H4 (cell line): ENCODE measurements at places on chromosomes 5 and 9.

GRCh38 chr9:70954596-70955143 is 166.8 kb downstream of the TRPM3 start:
- DNase-seq: no peak

- no peak for DNase-seq
These were observed 615.2 kb downstream of the PTPRD start for GRCh38 chr9:9997585-9997984.

- DNase-seq: no peak
These were observed 286.4 kb downstream of the NTRK2 start for GRCh38 chr9:84955971-84956370.

- no peak for DNase-seq
These were observed 65.7 kb downstream of the SREK1 start for GRCh38 chr5:66209794-66210193.

GRCh38 chr5:54289769-54290168 is 20.6 kb downstream of the ARL15 start:
- no peak for DNase-seq

GRCh38 chr5:154031937-154032489 is 6.7 kb downstream of the FAM114A2 start:
- DNase-seq: no peak

DNA sequence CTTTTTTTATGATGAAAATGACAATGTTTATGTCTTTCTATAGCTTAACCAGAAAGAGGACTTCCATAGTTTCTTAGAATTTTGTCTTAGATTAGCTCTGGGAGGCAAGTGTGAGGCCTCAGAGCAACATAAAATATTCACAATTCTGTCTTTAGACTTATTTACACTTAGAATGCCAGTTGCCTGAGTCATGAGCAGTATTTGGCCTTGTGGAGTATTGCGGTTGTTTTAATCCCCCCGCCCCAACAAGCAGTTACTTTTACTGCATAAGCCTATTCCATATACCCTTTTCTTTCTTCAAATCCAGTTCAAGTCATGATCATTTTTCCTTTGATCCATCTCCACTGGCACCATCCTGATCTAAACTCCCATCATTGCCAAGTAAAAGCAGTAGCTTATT is 198.0 kb upstream of the EGFLAM start:
- peak; percentile 77 for DNase-seq

- DNase-seq: no peak
These were observed 34.1 kb upstream of the ADAMTS2 start for GRCh38 chr5:179379321-179379890.

DNA sequence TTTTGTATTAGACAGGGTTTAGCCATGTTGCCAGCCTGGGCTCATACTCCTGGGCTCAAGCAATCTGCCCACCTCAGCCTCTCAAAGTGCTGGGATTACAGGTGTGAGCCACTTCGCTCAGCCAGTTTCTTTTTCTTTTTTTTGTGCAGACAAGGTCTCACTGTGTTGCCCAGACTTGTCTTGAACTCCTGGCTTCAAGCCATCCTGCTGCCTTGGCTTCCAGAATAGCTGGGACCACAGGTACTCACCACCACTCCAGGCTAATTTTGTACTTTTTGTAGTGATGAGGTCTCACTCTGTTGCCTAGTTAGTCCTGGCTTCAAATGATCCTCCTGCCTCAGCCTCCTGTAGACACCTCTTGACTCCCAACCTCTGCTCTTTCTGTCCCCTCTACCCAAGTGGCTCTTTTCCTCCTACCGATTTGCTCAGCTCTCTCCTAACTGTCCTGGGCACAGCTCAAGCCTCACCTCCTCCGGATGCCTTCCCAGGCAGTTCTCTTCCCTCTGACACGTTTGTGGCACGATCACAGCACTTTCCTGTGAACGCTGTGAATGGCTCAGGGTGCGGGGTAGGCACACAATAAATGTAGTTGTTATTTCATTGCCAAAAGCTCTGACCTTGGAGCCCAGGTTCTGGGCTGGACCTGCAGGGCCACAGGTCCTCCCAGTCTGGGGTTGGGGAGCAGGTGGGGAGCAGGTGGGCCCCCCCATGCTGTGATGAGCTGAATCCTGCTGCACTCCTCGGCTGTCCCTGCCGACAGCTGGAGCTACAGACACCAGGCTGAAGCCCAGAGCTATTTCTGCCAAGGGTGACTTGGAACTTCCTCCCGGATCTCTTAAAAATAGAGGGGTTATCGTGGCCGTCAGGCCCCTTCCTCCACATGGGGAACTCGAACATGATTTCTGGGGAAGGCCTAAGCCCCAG is 23.9 kb downstream of the GFI1B start:
- no peak for DNase-seq

DNA sequence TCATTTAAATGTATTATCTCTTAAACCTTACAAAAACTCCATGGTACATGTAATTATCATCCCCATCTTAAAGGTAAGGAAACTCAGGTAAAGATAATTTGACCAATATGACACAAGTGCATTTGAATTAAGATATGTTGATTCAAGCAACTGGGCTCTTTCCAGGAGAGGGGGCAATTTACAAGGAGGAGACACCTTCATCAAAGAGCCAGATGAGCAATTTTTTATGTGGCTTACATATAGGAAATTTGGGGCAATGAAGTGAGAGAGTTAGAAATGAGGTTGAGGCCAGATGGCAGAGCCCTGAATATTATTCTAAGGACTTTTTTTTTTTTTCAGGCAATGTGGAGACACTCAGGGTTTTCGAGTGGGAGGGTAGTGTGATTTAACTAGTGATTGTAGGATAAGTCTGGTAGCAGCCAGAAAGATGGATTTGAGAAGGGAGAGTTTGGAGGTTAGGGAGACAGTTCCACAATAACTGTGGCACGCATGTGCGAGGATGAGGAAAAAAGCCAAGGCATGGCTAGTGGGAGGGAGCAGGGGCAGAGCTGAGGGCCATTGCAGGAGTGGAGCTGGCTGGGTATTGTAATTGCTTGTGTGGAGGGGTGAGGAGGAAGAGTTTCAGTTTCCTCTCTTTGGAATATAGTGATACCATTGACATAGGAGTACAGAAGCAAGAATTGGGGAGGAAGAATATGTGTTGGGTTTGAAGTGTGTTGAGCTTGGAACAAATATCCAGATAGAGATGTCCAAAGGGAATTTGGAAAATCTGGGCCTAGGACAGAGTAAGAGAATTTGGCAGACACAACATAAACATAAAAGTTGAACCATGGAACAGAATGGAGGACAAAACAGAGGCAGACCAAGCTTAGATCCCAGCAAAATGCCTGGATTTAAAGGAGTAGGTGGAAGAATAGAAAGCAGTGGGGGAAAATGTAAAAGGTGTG is 72.0 kb downstream of the ACTBL2 start:
- DNase-seq: no peak

DNA sequence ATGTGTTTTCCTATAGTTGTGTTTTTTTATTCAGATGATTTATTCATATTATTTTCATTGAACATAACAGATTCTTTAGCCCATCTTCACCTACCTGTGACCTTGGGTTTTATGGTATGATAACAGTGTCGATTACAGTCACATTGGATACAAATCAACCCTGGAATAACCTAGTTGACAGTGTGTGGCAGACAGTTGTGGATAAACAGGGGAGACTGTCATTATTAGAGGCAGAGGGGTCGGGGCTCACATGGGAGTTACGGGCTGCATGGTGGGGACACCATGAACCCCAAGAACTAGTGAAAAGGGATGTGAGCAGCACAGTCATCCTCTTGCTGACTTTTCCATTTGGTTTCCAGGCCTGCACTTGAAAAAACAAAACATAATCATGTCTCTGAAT is 29.9 kb upstream of the MAP1B start:
- no peak for DNase-seq

DNA sequence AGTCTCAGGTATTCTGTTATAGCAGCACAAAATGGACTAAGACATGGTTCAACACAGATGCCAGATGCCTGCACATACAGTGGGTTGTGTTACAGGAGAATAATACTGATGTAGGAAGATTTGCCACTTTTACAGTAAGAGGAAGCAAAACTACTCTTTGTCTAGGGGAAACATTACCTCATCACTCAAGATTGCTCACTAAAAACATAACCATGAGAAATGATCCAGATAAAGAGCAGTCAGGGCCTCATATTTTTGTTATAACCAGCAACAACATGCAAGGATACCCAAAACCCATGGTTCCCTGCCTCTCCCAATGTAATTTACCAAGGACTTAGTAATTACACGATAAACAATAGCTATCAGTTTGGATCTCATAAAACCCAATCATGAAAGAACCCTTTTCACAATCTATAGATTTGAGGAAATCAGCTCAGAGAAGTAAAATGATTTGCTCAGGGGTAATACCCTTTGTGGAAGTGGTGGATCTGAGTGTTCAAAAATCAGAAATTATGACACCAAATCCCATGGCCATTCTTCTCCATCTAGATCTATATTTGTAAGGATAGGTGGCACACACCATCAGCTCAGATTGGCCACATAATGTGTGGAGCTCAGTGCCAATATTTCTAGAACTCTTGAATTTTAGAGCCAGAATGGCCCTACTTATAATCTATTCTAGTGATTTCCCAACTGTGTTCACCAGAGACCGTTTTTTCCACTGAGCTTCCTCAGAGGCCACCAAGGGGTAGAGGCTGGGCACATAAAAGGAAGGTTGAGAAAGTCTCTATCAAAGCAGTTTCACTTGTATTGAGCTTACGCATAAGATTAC is 27.8 kb downstream of the DPYSL3 start:
- DNase-seq: peak; percentile 41

DNA sequence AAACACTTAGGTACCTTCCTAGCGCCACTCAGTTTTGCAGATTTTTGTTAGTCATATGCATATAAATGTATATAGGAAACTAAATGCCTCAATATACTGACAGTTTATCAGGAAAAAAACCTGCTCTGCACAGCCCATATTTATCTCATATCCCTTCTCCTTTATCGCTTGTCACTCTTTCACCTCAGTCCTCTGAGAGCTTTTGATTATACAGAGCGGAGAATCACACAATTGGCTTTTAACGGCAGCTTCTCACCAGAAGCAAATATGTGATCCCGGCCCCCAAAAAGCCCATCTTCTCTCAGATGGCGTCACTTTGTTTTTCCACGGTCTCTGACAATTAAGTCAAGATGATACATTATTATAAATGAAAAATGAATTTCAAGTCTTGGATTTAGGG is 362.6 kb downstream of the DNAH5 start:
- DNase-seq: no peak

- DNase-seq: no peak
These were observed 41.5 kb upstream of the HMHB1 start for GRCh38 chr5:143770450-143770849.

- peak; percentile 64 for DNase-seq
These were observed 59.2 kb downstream of the NDST1 start for GRCh38 chr5:150567031-150567717.

DNA sequence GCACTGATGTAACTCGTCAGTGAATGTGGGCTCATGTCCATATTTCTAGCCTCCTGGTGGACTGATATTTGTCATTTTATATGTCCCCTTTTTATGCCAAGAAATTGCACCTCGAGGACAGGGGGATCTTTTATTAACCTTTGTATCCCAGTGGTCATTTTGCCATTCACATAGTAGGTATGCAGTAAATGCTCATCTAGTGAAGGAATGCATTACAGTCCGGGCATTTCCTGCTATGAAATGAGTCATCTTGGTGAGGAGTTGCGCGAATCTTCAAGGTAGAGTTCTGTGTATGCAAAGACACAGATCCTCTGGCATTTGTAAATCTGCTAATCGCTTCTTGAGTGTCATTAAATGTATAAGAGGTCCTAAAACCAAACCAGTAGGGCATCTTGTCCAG is 755.5 kb upstream of the ADAMTS16 start:
- DNase-seq: no peak

DNA sequence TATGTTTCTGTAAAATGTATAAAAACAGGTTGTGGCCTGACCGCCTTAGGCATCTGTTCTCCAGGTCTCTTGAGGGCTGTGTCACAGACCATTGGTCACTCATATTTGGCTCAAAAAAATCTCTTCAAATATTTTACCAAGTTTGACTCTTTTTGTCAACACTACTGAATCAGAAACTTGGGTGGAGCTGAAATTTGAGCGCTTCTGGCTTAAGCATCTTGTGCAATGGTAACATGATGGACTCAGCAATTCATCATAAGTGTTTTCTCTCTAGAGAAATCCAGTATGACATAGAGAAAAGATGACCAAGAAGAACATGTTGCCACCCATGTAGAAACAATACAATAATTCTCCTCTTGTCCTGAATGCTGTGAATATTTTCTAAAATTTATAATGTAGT is 387.9 kb downstream of the MAT2B start:
- DNase-seq: no peak

- DNase-seq: no peak
These were observed 127.0 kb upstream of the NTRK2 start for GRCh38 chr9:84542554-84542953.

- no peak for DNase-seq
These were observed 1.8 kb downstream of the ACTL7A start for GRCh38 chr9:108863891-108864290.
